ENCODE measurements at places on chromosomes 2 and 18.
A peak's percentile ranks its signal among the peaks of the same experiment; 100 is the strongest.

- DNase-seq, result no peak
These were observed 43.6 kb downstream of the MCFD2 start for GRCh38 chr2:46871976-46872381.

- DNase-seq, result no peak
These were observed 32.1 kb upstream of the SPATS2L start for GRCh38 chr2:200274116-200275075.

GRCh38 chr2:48938231-48938630 lies 182.7 kb upstream of the LHCGR start:
- no peak for DNase-seq

GRCh38 chr2:162075689-162076132 lies 1.7 kb upstream of the DPP4 start:
- DNase-seq, result no peak

- DNase-seq, result peak; percentile 20
These were observed 386.4 kb downstream of the THSD7B start for GRCh38 chr2:137151731-137152130.

DNA sequence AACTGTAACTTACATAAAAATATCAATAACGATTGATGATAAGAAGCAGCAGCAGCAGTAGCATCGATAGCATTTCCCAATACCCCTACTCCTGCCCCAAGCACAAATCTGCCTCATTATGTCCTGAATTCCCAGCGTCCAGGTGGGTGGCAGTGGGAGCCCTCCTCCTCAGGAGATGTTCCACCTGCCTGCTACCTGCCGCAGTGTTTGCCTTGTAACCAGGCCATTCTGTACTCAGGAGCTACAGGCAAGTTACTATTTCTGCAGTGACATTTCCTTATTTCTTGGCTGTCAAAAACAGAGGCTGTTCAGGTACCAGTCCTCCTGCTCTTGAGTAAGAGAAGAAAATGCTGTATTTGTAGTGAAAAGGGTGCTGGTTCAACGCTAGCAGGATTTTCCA lies 236.4 kb downstream of the CNTNAP5 start:
- DNase-seq, result no peak

DNA sequence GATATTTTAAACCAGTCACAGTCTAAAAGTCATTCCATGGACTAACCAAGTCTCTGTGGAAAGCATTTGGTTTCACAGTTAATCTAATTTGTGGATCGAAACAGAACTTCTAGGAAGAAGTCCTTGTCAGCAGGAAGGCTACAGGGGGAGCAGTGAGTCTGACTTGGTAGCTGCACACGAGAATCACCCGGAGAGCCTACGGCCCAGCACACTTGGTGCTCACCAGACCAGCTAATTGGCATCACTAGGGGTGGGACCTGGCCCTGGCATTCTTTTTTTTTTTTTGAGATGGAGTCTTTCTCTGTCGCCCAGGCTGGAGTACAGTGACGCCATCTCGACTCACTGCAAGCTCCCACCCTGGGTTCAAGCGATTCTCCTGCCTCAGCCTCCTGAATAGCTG lies 97.7 kb downstream of the ZNF532 start:
- DNase-seq, result no peak

DNA sequence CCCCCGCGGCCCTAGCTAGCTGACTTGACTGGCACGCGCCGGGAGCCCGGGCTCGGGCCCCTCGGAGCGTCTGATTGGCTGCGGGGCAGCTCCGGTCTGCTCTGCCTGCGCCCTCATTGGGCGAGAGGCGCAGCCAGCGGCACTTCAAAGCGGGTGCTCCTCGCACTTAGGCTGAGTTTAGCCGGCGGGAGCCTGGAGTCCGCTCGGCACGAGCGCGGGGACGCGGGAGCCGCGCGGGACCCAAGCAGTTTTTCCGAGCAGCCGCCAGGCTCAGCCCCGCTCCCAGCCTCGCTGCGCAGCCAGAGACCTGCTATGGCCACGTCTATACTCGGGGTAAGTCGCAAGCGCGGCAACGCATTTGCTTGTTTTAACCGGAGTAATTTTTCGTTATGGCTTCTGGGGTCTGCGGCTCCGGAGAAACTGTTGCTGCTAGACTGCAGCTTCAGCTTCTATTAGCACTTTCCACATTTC lies at the start of gene SP9:
Gene SP9, plus strand, starts transcription at position 174 of the 471 bp plus-strand sequence. Its CDS starts 139 bp downstream, at position 313.
- no peak for DNase-seq

GRCh38 chr2:46305767-46306166 lies 8.6 kb downstream of the EPAS1 start:
- DNase-seq, result no peak

DNA sequence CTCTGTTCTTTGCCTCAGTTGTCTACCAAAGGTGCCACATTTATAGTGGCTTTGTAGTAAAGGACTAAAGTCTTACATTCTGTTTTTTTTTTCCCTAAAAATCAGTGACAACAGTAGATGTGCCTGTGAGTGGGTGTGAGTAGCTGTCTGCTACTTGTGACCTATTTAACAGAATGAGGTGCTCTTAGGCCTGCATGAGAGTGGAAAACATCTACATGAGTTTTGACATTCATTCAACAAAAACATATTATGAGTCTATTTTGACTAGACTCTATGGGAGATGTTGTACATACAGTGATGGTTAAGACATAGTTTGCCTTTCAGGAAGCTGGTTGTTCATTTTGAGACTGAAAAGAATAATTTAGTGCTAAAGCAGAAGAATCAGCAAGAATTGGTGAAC lies 36.7 kb downstream of the IL1R2 start:
- DNase-seq, result no peak

- DNase-seq, result no peak
These were observed 205.9 kb upstream of the ARL4C start for GRCh38 chr2:234702731-234703225.

DNA sequence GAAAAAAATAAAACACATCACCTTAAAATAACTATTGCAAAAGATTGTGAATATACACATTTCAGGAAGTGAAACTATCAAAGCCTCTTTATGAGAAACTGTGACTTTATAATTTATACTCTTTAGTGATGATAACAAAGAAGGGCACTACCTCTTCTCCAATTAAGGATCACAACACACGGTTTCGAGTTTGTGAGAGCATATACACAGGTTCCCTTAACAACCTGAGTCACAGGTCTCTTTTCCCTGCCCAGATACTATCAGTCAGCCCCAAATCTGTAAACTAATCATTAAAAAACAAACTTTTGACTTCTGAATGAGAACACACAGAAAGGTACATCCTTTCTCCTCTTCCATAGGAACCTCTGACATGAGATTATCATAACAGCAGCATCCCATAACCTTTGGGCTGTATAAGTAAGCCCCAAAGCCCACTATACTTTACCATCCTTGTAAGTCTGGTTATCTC lies 44.9 kb downstream of the PTPN2 start:
- DNase-seq, result no peak

- no peak for DNase-seq
These were observed 264.0 kb upstream of the FBXO11 start for GRCh38 chr2:48170281-48170680.

GRCh38 chr2:176039375-176039774 lies 37.3 kb upstream of the LNPK start:
- DNase-seq, result no peak

GRCh38 chr2:45220227-45220626 lies 211.0 kb upstream of the SIX2 start:
- DNase-seq, result no peak

- no peak for DNase-seq
These were observed 210.2 kb downstream of the MC4R start for GRCh38 chr18:60162388-60162787.

DNA sequence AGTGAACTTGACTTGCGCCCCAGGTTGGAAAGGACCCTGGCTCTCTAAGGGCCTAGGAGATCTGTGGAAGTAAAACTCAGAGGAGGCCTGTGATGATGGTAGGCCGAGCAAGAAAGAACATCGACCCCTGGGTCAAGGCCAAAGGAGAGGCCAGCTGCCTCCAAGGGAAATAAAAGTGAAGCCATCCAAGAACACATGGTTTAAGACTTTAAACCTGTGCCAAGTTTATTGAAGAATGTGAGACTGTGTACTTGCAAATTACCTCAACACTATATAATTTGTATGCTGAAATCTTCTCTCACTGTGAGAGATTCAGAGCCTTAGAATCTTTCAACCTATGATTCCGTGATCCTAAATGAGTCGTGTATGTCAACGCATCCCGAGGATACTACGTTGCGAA lies 40.7 kb upstream of the COBLL1 start:
- DNase-seq, result no peak
